D721Med (cell line): ENCODE measurements at places on chromosomes 6 and 20.

DNA sequence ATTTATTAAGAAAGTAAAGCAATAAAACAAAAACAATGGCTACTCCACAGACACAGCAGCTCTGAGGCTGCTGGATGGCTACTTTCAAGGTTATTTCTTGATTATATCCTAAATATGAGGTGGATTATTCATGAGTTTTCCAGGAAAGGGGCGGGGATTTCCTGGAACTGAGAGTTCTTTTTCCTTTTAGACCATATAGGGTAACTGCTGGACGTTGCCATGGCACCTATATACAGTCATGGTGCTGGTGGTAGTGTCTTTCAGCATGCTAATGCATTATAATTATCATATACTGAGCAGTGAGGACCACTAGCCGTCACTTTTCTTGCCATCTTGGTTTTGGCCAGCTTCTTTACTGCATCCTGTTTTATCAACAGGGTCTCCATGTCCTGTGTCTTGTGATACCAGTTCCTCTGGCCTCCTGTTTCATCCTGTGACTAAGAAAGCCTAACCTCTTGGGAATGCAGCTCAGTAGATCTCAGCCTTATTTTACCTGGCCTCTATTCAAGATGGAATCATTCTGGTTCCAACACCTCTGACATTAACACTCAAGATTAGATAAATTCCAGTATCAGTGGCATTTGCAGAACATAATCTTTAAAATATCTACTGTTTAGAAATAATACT is 32.3 kb upstream of the TRDN start:
- no peak for DNase-seq

GRCh38 chr6:37535428-37535758 is 35.7 kb upstream of the CCDC167 start:
- DNase-seq = no peak

- DNase-seq = no peak
Observed at GRCh38 chr6:126091466-126091865, 105.1 kb downstream of the TRMT11 start.

- no peak for DNase-seq
Observed at GRCh38 chr6:37460805-37461204, 27.8 kb downstream of the CMTR1 start.

DNA sequence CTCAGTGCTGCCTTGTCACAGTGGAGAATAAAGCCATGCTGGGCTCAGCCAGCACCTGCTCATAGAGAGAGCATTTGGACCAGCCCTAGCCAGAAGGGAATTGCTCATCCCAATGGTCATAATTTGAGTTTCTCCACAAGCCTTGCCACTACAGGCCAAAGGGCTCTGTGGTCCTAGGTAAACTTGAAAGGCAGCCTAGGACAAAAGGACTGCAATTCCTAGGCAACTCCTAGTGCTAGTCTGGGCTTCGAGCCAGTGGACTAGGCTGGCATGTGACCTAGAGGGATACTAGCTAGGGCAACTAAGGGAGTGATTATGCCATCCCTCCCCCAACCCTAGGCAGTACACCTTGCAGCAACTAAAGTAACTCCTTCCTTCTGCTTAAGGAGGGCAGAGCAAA is 516.2 kb downstream of the BCKDHB start:
- no peak for DNase-seq

DNA sequence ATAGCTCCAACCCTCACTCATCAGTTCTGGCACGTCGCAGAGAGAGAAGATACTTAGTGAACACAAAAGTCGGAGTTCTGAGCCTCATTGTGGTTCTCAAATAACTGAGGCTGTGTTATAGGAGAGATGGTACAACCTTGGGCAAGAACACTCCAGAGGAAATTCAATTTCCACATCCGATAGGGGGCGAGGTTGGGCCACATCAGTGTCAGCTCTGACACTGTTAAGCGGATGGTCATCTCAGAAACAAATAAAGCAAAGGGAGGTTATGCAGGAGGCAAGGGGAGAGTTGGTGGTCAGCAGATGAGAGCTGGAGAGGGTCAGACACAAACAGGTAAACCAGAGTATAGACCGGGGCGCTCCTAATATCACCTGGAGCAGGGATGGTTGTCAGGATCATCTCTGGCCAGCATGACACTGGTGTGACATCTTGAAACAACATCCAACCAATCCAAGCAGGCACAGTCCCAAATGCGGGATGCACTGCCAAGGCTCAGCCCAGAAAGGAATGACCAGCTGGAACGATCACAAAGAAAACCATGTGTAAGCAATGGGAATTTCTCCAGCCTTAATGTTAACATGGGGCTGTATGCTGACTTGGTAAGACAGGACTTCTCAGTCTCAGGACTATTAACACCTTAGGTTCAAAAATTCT is 331.8 kb downstream of the HACE1 start:
- DNase-seq = no peak
